GM23338 (cell line): ENCODE measurements at places on chromosomes 2 and 18.

DNA sequence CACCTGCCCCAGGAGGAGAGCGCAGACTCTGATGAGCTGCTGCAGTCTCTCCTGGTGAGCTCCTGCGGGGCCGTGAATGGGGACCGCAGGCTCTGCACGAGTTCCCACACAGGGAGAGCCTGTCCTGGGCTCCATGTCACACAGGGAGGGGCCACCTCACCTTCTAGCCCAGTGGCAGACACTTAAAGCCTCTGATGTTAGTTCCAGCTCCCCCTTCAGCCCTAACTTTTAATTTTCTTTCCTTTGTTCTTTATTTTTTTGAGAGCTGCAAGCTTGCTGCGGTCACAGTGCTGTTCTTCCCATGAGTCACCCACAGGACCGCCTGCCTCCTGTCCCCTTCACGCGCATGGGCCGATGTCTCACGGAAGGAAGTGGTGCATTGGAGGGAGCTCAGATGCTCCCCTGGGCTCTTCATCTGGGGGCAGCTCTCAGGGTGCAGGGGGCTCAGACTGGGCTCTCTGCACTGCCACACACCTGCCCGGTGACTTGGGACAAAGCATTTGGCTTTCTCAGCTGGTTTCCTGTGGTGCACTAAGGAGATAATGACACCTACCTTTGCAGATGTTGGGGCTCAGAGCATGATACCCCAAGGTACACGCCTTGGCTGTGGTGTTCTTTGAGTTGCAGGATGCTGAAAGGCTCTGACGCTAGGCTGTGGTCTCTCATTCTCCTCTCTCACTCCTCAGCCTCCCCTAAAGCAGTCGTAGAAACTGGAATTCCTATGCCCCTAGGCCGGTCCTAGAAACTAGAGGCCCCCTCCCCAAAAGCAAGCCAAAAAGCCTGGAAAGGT, 37.2 kb upstream of the PXDN start:
- DNase-seq = no peak

DNA sequence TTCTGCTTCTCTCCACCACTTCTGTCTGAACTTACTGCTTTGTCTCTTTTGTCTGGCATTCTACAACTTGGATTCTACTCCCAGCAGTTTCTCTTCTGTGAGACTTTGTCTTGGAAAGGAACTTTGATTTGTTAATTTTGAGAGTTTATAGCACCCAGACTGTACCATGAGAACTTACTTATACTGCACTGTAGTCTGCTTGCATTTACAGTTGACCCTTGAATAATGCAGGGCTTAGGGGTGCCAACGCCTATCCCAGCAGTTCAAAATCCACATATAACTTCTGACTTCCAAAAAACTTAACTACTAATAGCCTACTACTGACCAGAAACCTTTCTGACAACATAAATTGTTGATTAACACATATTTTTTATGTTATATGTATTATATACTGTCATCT, 55.5 kb downstream of the DYNC1I2 start:
- DNase-seq = no peak

GRCh38 chr2:85712849-85713612, 18.9 kb downstream of the GNLY start:
- no peak for DNase-seq

GRCh38 chr2:2926009-2926857, 451.4 kb downstream of the EIPR1 start:
- no peak for DNase-seq

GRCh38 chr2:153230977-153231376, 247.6 kb downstream of the RPRM start:
- no peak for DNase-seq

DNA sequence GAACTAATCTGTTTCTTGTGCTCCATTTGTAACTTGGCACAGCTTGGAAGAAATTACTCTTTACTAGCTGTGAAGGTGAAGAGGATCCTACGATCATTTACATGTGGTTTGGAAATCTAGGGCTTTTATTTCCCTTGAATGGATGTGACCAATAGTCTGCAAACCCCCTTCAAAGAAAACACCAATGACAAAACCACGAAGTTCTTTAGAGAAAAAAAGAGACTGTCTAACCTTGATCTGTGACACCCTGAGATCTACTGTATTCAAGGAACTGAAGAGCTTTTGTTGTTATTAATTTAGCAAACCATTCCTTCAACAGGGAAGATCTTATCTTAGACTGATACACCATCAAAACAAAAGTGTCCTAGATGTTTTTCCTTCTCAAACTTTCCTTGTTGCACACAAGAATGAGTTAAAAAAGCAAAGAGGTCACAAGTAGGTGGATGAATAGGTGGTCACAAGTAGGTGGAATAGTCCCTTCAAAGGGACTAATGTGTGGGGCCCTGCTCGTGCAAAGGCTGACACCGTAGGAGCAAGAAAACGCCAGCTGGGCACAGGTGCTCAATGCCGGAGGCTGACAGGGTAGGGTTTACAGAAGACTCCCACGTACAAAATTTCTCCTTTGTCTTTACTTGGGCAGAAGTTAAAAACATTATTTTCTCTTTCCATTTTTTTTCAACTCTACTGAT, 95.6 kb upstream of the ITGB6 start:
- DNase-seq = no peak

- no peak for DNase-seq
Measured at GRCh38 chr2:231167745-231168459, 30.5 kb upstream of the ARMC9 start.

DNA sequence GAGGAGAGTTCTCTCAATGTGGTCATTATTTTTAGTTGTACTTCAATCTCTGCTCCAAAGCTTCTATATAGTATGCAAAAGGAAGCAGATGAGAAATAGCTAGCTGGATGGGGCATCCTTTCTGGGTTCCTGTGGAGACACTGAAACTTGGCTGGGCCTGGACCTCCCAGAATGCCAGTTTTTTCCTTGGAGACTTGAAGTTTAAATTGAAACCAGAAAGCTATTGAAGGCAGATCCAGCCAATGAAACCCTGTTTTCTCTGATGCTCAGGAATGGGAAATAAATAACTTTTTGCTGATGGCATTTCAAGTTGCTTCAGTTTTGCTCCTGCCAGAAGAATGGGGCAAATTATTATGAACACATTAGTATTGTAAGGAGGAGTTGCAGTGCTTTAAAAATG, 2.9 kb downstream of the SETBP1 start:
- no peak for DNase-seq

- no peak for DNase-seq
Measured at GRCh38 chr2:183037074-183037552, 1.1 kb downstream of the NCKAP1 start.

DNA sequence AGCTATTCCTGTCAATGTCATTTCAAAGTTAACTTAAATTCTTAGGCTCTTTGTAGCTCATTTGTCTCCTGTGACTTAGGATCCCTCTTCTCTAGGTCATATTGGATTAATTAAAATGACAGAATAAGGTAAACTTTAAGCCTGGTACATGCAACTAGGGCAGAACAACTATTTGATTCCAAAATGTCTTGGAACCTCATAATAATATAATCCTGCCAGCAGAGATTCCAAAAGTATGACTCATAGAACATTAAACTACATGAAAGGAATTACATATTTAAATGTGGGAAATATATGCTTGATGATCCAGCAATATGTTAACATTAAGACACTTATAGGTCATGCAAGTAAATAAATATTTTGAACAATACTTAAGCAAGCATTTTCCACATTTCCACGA, 63.3 kb downstream of the COL3A1 start:
- DNase-seq = no peak

DNA sequence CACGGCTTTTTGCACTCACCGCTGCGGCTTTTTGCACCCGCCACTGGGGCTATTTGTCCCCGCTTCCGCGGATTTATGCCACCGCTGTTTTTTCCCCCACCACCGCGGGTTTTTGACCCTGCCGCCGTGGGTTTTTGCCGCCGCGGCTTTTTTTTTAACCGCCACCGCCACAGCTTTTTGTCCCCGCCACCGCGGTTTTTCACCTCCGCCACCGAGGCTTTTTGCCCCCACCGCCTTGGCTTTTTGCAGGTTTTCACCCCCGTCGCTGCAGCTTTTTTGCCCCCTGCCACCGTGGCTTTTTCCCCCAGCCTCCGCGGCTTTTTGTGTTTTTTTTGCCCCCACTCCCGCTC, 2796.7 kb upstream of the TEKT4 start:
- no peak for DNase-seq

DNA sequence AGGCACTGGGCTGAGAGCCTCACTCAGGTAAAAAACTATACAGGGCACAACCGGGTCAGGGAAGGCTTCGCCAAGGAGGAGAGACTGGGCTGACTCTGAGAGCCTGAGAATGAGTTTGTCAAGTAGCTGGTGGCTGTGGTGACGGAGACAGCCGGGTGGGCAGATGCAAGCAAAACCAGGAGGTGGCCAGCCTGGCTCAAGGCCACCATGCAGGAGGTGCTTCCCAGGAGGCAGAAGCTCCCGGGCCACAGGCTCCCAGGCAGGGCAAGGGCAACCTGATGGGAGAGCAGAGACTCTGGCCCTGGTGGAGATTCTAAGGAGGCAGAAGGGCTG, 2.9 kb upstream of the INHBB start:
- DNase-seq = no peak

GRCh38 chr2:17672583-17673317, 80.9 kb downstream of the SMC6 start:
- no peak for DNase-seq

GRCh38 chr2:59986511-59986910, 566.9 kb downstream of the BCL11A start:
- DNase-seq = no peak

DNA sequence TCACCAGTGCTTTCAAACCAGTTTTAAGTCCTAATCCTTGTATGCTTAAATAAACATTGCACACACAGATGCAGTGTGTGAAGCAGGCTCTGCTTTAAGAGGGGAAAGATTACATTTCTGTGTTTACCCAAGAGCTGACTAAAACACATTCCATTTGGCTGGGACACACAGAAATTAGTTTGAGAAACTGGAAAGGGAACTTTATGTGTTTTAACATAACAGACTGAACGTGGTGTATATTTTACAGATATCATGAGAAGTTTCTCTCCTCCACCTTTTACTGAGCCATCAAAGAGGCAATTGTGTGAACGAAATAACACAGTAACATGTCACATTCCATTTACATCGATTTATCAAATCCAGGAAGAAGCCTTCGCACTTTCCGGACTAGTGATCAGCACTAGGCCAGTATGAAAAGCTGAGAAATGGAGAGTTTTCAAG, 121.8 kb downstream of the MAIP1 start:
- DNase-seq = no peak

DNA sequence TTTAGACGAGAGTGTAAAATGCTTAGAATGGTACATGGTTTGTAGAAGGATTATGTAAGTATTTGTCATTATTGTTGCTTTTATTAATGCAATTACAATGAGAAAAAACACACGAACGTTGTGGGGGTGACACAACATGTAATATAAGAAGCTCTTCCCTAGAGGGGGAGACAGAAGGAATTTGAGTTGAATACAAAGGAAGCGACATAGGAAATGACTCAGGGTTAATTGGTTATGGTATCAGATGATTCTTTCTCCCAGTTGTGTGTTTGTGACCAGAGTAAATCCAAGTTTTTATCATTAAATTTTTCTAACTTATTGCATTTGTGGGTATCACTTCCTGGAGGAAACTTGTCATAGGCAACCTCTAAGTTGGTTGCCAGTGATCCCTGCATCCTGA, 625.6 kb upstream of the CDH2 start:
- no peak for DNase-seq

GRCh38 chr2:26555246-26556133, 77.6 kb upstream of the OTOF start:
- peak; percentile 44 for DNase-seq

DNA sequence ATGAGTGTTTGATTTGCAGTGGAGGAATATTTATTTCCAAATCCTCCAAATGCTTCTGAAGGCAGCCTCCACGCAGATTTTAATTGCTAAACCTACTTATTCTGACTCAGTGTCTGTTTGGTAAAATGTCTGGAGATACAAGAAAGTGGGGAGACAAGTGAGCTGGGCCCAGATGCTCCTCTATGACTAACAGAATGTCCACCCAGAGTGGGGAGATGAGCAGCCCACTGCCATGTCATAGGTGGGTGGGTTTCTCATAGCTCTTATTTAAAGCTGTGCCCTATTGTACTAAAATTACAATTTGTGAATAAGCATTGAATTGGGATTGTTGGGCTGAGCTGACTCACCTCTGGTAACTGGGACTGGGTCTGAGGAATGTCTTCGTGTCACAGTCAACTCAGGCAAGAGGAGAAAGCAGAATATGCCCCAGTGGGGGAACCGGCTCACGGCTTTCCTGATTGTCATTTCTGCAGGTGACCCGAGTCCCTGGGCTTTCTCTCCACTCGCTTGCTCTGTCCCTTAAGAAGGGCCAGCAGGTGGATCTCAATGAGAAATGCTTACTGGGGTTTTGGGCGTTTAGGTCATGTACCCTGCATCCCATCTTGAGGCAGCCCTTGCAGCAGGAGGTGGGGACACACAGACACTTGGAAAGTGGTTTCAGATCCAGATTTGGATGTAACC, 116.3 kb upstream of the SPRED2 start:
- no peak for DNase-seq

- peak; percentile 52 for DNase-seq
Measured at GRCh38 chr2:30670453-30670852, 136.8 kb downstream of the CAPN13 start.

DNA sequence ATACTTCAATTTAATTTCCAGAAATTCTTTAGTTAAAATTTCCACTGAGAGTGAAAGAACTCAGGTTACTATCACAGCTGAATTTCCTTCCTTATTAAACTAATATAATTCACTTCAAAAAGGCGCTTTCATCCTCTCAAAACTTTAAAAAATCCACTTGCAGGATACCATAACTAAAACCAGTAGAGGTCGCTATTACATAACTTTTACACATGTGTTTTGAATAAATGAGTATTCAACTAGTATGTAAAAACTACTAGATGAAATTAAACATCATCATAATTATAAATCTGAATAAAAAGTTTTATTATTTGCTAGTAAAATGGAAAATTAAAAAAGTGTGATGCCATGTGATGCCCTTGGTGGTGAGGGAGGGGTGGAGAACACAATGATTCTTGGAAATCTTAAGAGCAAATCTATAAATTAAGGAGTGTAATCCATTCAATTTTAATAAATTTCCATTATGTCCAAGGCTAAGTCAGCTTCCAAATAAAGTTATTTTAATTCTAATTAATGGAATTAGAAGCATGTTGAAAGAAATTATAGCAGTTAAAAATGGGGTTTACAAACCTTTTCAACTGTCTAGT, 61.4 kb downstream of the SOS1 start:
- peak; percentile 83 for DNase-seq
